ENCODE measurements at places on chromosomes 2 and 18.

GRCh38 chr2:118292991-118293390 lies 204.7 kb downstream of the INSIG2 start:
- peak; percentile 86 for DNase-seq

DNA sequence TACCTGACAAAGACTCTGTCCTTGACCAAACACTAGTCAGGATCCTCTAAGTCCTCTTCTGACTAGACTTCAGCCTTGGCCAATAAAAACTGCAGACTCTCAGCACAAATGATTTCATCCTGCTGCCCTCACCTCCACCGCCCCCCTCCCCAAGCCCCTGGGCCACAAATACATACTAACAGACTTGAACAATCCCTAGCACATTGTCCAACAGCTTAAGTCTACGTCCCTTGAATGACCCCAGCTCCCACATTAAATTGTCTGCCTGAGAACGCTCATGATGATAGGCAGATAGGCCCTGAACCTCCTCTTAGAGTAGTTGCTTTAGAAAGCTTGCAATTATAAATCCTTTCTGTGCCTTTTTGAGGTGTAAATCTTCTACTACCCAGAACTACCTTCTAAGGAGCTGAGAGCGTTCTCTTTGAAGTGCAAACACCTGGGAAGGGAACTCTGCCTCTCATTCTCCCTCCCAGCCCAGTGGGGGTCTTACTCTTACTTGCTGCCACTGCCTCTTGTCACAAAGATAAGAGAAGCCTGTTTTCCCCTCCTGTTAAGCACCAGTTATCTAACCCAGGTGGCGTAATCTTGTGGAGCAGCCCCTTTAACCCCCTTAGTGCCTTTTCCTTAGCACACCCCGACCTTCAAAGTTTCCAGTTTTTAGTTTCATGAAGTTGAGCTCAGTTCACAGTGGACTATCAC lies 1225.6 kb downstream of the LRP1B start:
- DNase-seq, result no peak

DNA sequence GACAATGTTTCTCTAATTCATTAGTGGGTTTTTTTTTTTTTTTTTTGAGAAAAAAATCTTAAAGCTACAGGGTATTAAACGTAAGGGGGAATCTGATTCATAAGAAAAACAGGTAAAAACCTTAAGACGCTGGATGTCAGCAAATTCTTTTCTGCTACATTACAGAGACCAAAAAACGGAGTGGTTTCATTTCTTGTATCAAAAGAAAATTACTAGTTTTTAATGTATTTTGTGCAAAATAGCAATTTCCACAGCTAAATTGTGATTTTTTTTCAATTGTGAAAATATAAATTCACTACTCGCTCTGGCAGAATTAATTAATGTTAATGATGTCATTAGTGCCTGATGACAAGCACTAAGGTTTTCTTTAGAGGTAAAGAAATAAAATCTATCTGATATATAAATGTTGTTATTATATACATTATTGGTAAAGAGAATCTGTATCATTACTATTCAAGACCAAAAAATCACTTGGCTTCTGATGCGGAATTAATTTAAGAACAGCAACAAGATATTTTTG lies 9.9 kb downstream of the OTX1 start:
- DNase-seq, result no peak

DNA sequence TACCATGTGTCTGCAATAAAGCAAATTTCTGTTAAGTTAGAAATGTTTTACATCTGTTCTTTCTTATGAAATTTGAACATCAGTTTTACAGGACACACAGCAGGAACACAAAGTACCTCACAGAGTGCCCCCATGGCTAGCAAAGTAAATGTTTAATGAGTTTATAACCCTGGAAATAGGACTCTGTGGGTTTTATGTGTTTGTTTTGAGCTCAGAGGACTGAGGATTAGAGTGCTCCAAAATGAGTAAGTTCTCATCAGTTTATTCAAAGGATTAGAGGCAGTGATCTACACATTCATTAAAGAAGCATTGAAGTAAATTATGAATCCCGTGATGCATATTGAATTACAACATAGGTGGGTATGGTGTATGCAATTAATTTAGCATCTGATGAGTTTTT lies 281.8 kb downstream of the GULP1 start:
- no peak for DNase-seq

GRCh38 chr18:24208270-24209035 lies 69.6 kb downstream of the CABYR start:
- DNase-seq, result peak; percentile 38

DNA sequence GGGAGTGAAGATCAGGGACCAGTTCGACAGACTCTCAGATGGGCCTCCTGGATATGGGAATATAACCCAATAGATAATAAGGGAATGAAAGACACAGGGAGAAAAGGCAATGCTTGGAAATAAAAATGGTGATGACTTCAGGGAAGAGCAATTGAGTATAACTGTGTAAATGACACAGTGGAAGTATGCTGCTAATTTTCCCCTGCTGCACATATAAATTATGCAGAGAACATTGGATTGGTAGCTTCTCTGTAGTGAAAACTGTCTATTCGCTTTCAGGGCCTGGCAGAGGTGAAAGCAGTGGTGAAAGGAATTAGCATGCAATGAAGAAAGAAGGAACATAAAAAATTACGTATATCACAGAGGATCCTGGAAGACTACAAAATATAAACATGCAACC lies 398.2 kb upstream of the CDH2 start:
- DNase-seq, result no peak

GRCh38 chr2:204145791-204146190 lies 209.2 kb downstream of the ICOS start:
- DNase-seq, result no peak

- DNase-seq, result no peak
Observed at GRCh38 chr2:113276761-113277425, 1.8 kb downstream of the PAX8 start.

DNA sequence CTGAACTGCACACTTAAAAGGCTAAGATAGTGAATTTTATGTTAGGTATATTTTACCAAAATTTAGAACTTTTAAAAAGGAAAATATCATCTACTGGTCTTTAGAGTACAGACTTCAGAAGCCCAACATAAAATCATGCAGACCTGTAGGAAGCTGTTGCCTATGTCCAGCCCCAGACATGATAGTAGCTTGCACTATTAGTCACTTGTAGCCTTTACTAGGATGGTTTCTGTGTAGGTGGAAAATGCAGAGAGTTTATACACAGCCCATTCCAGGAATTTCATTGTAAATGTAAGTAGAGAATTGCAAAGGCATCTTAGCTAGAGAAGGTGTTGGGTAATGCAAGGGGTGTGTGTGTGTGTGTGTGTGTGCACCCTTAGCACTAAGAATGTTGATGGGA lies 640.2 kb downstream of the RNF144A start:
- peak; percentile 5 for DNase-seq

DNA sequence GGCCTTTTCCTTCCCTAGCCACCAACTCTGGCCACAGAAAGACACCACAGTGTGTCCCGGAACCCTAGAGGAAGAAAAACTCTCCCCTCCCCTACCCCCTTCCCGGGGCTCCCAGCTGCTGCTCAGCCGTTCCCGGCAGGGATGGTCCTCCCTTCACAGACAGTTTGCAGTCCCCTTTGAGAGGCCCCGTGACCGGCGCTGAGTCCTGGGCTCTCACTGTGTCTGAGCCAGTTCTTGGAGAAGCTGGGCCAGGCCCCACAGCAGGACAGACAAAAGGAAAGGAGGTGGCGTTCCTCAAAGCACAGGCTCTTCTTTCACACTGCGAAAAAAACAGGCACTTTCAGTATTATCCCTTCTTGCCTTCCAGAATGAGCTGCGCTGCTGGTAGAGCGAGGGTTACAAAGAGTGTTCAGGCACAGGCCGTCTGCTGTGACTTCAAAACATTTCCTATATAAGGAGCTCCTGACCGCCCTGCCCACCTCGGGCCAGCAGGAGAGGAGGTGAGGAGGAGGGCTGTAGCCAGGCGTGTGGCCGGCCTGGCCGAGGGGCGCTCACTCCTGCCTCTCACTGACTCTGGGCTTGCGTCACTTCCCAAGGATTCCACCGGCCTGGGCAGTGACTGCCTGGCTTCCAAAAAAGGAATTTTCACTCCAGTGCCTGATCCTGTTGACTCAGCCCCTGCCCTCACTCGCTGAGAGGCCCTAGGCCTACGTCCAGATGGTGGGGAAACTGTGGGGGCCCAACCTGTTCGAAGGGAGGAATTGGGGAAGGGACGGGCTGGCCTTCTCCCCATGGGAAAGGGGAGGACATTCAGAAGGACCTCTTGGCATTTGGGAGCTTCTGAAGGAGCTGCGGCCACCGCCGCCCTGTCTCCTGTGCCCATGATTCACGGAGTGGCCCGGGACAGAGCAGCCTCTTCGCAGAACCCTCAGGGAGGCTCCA lies 24.9 kb downstream of the CIDEA start:
- peak; percentile 95 for DNase-seq

DNA sequence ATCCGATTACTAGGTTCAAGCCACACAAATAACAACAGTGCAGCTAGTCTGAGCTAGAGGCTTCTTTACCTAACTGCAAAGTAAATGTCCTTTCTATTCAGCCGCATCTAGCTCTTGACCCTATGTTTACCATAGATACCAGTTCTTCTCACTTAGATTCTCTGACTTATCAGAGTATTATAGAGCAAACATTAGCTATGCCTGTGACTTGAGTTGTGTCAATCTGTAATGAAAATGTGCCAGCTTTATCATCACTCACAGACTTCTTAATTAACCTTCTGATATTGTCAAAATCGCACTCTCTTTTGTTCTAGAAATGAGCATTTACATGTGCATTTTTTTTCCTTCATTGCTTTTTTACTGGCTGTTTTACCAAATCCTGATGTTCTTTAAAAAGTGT lies 79.9 kb downstream of the BCL11A start:
- no peak for DNase-seq

- DNase-seq, result no peak
Observed at GRCh38 chr2:70081221-70081620, 6.1 kb upstream of the PCBP1 start.

DNA sequence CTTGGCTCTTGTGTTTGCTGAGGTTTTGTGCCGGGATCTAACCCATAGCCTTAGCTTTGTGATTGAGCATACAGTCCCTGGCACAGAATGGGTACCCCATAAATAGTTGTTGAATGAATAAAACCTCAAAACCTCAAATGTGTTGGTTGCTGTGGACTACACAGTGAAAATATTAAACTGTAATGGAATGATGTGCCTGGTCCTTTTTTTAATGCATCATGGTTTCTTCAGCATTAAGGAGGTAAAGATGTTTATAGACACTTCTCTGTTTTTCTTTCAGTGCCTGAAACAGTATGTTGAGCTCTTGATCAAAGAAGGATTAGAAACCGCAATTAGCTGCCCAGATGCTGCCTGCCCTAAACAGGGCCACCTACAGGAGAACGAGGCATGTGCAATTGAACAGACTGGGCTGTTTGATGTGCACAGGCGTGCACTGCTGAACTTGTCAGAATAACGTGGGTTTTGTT lies 97.0 kb downstream of the RNF144A start:
- peak; percentile 61 for DNase-seq
